ENCODE measurements at places on chromosomes 2 and 18.

GRCh38 chr2:68368654-68369336, 3.7 kb downstream of the PLEK start:
- no peak for DNase-seq

DNA sequence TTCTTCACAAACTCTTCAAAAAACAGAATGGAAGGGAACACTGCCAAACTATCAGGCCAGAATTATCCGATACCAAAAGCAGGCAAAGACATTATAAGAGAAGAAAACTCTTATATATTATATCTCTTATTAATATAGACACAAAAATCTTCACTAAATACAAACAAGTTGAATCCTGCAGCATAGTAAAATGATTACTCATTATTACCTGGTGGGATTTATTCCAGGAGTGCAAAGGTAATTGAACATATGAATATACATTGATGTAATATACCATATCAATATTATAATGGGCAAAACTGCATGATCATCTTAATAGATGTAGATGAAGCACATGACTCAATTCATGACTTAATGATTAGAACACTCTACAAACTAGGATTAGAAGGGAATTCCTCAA, 25.1 kb downstream of the ABCB11 start:
- DNase-seq: no peak

- DNase-seq: no peak
These were observed 161.2 kb upstream of the DTNA start for GRCh38 chr18:34548973-34549294.

DNA sequence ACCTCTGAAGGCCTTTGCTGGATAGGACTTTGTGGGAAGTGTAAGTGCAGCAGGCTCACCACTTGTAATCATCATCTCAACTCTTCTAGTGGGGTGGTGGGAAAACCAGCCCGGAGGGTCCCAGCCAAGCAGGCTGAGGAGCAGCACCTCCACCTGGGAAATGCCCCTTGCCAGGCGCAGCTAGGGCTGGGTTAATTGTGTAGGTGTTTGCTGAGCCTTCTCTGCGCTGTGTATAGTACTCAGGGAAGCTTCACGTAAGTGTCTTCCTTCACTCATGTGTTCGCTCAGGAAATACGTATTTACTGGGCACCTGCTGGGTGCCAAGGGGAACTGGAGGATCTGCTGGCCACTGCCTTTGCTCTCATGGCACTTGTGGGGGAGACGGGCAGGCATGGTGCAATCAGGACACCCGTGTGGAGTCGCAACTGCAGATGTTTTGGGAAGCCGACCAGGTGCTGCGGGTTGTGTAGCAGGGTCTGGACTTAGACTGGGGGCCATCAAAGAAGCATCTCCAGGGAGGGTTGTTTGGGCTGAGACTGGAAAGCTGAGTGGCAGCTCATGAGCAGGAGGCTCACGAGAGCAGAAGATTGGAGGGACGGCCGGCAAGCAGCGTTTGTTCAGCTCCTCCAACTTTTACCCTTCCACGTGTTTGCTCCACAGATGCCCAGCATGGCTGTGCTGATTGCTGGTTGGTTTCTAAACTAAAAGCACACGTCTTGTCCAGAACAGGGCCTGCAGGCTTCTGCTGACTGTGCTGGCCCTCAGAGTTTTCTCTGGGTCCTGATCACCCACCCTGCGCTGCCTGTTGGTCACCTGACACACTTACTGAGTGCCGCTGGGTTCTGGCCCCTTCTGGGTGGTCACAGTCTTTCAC, 164.6 kb downstream of the LDLRAD4 start:
- DNase-seq: no peak

DNA sequence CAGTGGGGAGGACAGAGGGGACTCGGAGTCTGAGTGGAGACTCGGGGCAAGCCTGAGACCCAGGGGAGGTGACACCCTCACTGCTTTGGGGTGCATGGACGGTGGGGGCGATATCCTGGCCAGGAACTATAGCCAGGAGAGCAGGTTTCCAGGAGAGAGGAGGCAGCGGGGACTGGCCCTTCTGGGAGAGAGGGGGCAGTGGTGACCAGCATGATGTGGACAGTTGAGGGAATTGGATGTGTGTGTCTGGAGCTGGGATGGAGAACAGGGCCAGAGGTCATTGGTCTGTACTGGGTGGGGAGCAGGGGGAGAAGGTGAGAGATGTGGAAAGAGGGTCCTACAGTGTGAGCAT, 63.6 kb downstream of the ACKR3 start:
- no peak for DNase-seq

DNA sequence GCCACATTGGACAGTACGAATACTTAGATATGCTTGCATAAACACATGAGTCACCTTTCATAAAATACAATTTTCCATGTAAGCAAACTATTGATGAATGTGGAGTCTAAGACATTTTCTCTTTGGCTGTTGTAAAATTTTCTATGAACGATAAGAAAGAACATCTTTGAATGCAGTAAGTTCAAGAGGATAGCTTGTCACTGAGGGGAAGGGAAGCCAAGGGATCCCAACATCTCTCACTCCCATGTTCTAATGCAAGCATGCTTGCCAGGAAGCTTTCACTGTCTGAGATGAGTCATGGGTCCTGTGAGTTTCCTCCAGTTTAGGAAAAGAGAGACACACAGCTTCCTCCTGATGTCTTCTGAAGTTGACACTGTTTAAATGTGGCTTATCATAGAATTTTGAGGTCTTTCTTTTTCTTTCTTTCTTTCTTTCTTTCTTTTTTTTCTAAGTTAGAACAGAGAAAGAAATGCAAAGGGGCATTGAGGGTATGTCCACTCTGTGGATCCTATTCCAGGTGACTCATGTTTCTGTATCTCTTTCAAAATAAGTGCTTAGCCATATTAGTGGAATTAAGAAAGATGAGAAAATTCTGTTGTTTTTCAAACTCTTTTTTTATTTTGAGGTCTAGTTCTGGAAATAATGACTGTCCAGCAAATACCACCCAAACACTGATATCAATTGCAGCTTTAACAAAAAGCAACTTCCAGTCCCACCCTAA, 146.6 kb downstream of the RDH14 start:
- DNase-seq: no peak

DNA sequence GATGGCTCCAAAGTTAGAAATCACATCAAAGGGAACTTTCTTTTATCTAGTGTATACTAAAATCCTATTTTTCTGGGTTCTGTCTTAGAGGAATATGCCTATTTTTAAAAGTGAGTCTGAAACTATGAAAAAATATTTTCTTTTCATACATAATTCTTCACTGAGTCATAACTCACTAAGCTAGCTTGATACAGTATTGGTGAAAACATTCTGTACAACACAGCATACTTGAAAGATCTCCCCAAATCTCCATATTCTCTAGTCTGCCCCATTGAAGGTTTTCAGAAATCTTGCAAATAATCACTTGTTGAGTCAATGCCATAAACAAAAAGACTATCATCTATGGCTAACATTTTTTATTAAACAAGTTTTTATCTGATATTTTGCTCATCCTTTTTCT, 44.5 kb downstream of the COL3A1 start:
- no peak for DNase-seq

All from activated CD4-positive, alpha-beta T cell treated with anti-CD3 and anti-CD28 coated beads for 24 hours (primary cell).